ENCODE measurements at places on chromosomes 5 and 9.

DNA sequence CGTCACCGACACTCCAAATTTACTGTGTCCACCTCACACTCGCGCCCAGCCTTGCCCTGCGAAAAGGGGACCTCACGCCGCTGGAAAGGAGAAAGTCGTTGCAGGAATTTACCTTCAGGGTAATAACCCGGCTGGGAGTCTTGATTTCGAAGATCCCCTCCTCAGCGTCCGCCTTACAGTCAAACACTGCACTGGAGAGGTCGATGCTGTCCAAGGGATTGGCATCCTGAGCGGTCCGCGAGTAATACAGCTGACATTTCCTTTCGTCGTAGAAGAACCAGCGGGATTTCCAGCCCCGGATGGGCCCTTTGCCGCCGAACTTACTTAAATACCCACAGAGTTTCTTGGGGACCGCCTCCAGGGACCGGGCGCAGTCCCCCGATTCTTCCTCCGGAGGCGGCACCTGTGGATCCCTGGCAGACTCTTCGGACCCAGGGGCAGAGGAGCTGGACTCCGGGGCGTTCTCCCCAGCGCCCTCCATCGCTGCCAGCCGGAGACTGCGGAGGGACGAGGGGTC is 330 bp downstream of the TBC1D2 start:
- DNase-seq: no peak

DNA sequence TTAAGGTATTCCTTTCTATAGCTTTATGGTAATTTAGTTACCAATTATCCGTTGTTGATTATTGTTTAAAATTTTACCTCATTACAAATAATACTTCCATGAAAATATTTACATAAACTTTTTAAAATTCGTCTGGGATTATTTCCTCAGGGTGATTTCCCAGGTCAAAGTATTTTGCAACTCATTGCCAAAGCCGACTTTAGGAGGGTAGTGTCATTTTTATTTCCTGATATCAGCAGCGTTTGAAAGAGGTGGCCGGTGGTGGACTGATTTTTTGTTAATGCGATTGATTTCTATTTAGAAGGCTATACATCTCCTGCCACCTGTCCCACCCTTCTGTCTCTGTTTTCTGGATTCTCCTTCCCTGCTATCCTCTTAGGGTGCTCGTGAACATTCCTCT is 4.3 kb downstream of the ADAMTS16 start:
- no peak for DNase-seq

DNA sequence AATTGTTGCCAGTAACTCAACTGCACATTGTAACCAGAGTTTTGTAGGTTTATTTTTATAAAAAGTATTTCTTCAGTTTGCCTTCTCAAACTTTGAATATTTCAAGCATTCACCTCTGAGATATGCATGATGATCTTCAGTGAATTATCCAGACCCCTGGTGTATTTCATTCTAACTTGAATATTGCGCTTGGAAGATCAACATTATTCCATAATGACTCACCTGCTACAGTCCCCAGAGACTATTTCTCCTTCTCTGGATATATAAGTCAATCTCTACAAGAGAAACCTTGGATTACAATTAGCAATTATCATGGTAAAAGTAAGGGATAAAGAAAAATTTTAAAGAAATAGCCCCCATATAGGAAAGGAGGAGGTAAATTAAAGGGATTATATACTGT is 1041.0 kb downstream of the TLE1 start:
- no peak for DNase-seq

DNA sequence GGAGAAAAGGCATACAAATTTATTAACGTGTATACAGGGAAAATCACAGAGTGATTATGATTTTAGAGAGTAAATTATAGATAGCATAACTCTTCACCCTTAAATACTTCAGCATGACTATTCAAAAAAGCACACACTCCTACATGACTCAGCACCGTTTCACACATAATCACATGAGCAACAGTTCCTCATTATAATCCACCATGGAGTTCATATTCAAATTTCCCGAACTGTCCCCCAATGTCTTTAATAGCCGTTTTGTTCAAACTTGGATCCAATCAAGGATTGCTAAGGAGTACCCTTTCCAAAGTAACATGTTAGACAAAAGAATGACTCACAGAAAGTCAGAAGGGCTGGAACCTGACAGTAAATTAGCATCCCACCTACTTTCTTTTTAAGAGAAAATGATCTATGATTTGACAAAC is 32.1 kb downstream of the RAPGEF1 start:
- no peak for DNase-seq

- no peak for DNase-seq
Measured at GRCh38 chr5:24742334-24742733, 97.6 kb upstream of the CDH10 start.

- DNase-seq: peak; percentile 19
Measured at GRCh38 chr5:1312206-1312605, 17.3 kb upstream of the TERT start.

DNA sequence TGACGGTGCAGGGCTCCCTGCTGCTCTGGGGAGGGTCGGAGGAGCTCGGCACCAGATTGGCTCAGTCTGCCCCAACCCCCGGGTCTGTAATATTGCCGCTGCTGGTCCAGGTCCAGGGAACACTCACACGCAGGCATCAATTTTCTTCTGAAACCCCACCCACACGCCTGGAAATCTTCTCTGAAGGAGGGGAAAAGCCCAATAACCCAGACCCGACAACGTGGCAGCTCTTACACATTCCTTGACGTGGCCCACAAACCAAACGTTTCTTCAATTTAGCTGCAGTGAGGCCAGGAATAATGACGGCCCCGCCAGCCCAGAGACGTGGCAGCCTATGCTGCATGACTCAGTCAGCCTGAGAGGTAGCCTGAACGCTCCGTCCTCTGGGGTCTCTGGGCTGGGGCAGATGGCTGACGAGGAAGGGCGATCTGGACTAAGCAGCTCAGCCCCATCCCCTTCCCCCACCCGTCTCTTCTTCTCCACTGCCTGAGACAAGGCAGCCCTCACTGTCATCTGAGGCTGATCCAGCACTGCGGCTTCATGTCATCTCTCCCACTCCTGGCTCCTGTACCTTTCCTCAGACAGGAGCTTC is 9.9 kb upstream of the SPARC start:
- no peak for DNase-seq

DNA sequence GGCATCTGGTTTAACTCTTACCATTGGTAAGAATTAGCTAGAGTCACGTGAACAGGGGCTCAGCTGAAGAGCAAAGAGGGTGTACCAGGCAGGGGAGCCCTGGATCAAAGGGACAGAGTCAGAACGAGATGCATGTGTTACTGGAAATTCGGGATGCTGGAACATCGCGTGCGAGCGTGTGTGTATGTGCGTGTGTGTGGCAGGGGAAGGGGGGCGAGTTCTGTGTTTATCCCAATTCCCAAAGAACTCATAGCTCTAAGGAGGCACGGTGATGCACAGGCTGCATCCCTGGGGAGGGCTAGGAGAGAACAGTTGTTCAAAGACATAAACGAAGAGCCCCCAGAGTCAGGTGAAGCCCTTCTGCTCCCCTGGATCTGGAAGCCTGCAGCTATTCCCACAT is 353.3 kb downstream of the GADD45G start:
- DNase-seq: no peak

GRCh38 chr9:91486699-91487497 is 63.3 kb upstream of the NFIL3 start:
- no peak for DNase-seq

GRCh38 chr5:154205441-154206117 is 15.0 kb downstream of the GALNT10 start:
- DNase-seq: no peak

- no peak for DNase-seq
Measured at GRCh38 chr5:26482810-26483375, 555.5 kb downstream of the CDH9 start.

DNA sequence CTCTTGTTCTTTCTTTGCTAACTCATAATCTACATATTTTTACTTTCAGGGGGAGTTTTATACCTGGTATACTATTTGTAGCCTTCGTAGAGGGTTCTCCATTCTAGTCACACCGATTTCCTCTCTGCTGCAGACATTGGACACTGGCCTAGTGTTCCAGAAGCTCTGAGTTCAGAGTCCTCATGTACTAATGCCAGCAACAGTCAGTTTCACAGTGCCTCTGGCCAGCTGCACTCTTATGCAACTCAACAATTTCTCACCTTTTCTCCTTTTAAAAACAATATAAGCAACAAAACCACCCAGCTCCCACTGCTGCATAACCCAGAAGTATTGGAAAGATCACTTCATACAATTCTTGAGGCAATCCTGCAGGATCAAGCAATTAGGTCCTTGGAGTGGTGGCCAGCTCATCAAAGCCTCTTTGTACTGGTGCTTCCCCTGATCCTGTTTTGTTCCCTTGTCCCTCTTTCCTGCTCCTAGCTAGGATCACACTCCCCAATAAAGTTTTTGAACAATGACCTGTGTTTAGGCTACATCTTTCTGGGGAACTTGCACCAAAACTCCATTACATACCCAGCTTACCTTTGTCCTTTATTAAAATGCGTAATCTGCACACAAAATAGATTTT is 98.1 kb upstream of the TUT7 start:
- no peak for DNase-seq

DNA sequence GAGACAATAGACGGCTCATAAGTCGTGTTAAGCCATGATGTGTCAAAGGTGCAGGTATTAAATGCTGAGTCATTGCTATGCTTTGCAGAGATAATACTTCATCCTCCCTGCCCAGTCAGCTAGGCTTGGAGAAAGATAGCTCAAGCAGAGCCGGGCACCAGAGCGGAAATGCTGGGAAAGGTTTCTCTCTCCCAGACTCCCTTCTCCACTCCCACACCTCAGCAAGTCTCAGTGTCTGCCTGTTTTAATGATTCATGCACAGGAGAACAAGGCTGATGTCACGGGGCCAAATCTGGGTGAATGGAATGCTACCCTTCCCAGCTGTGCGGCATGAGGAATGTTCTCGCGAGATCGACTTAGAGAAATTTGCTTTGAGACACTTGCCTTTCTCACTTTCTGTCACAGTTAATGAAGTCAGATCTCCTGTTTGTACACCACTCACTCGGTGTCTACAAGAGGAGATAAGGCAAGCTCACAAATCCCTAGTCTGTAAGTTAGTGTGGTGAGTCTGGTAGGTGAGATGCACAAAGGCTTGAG is 204.4 kb downstream of the EFNA5 start:
- no peak for DNase-seq

GRCh38 chr5:111582993-111583601 is 70.8 kb upstream of the STARD4 start:
- no peak for DNase-seq

DNA sequence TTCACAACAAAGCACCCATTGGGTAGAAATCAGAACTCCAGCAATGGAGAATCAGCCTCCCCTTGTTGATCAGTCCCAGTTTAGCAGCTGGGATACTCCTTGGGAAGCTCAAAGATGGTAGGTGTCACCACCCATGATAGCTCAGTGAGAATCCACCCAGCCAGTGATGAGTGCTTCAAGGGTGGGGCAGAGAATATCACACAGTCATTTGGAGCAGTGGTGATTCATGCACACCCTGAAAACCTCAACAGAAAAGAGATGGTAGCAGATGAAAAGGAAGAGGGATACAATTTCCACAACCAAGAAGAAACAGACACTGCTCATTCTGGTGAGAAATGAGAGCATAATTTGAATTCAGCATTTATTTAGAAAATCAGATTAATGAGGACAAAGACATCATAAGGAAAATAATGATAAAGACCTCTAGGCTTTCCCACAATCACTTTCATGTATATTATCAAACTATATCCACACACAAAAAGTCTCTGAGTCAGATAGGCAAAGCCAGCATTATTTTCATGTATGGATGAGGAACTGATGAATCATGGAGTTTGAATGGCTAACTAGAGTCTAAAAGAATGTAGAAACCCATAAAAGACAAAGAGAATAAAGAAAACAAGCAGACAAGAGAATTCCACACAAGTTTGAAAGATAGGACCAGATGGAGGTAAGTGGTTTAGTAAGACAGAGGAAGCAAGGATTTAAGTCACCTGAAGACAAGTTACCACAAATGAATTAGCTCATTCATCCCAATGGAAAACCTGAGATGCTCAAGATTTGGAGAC is 82.9 kb downstream of the FEM1C start:
- DNase-seq: no peak

GRCh38 chr5:144227363-144227999 is 56.8 kb downstream of the KCTD16 start:
- no peak for DNase-seq

- no peak for DNase-seq
Measured at GRCh38 chr5:149788964-149789363, 58.9 kb downstream of the PPARGC1B start.

GRCh38 chr9:135478829-135479468 is 633 bp upstream of the PPP1R26 start:
- DNase-seq: no peak

- DNase-seq: no peak
Measured at GRCh38 chr5:35852084-35852734, 4.5 kb upstream of the IL7R start.

DNA sequence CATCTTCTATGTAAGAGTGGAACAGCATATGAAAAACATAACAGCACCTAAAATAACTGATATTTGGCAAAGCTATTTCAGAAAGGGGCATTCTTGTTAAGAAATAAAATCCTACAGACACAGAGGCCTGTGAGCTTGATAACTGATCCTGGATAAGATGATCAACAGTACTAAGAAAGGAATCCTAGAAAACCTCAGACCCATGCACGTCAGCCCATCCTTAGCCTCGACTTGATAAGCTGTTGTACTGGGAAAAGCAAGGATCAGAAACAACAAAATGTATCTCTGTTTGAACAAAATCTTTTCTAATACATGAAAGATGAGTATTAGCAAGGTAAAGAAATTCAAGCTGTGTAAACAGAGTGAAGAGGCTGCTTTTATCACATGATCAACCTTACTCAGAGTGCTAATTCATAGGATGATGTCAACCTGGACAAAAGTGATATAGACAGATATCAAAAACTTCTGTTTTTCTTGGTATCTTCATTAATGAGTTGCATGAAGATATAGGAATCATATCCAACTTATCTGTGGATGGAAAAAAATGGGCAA is 15.2 kb downstream of the LIFR start:
- DNase-seq: no peak

DNA sequence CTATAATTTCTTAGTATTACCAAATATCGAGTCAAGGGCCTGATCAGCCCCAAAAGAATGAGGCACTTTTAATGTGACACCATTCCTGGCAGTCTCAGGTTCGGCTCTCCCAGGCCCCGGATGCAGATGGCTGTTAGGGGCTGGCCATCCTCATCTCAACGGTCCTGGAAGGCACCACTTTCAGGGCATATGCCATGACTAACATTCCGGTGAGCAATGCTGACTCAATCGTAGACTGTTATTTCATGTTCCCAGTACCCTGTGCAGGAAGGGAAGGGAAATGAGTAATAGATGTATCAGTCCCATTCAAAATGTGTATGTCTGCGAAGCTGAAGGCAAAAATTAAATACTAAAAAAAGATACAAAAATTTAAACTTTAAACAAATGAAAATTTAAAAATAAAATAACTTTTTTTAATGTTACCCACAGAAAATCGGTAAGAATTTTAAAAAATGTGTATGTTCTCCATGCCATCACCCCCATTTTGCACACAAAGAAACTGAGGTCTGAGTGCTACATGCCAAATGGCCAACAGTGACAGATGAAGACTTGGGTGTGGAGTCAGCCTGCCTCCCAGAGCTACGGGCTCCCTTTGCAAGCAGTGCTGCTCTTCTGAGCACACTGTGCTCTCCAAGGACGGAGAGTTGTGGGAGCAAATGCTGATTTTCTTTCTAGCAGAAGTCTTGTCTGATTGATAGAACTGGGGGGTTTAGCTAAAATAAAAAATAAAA is 79.0 kb downstream of the GLDC start:
- DNase-seq: no peak
